Tibial artery (tissue), 4 donors: ENCODE measurements at places on chromosomes 3 and 15.

DNA sequence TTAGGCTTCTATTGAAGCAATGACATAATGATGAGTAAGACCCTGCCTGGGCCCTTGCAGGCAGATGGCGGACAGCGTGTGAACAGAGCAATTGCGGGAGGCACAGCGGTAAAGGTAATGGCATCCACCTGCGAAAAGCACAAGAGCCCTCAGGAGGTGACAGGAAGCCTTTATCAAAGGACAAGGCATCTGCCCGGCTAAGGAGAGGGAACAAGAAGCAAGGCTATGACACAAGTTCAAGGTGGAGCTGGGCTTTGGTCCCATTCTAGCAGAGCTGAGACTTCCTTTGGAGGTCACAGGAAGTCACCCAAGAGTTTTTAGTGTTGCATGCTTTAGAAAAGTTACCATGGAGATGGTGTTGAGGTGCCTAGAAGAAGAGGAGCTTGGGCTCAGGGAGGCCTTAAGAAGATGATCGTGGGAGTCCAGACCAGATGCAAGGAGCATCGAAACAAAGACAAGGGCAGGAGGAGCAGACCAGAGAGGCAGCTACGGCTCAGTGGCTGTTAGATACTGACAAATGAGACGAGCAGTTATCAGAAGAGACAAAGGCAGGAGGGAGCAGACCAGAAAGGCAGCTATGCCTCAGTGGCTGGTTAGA is 34.5 kb downstream of the OSBPL10 start:
- DNase-seq, result no peak

DNA sequence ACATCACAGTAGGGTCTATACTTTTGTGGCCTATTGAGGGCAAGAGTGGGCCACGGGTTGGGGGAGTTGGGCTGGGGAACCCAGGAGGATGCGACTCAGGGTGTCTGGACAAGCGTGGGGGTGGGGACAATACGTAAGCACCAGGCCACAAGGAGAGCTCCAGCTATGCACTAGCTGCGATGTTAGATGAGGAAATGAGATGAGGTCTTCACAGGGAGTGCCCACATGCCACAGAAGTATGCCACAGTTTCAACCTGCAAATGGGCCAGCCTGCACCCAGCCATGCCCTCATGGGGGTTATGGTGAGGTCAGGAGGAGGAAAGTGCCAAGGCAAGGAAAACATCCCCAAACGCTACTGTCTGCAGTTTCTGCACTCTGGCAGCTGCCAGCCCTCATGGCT is 30.5 kb downstream of the CACNA2D2 start:
- no peak for DNase-seq

GRCh38 chr15:59260090-59260489 is 53.4 kb downstream of the LDHAL6B start:
- DNase-seq, result no peak

DNA sequence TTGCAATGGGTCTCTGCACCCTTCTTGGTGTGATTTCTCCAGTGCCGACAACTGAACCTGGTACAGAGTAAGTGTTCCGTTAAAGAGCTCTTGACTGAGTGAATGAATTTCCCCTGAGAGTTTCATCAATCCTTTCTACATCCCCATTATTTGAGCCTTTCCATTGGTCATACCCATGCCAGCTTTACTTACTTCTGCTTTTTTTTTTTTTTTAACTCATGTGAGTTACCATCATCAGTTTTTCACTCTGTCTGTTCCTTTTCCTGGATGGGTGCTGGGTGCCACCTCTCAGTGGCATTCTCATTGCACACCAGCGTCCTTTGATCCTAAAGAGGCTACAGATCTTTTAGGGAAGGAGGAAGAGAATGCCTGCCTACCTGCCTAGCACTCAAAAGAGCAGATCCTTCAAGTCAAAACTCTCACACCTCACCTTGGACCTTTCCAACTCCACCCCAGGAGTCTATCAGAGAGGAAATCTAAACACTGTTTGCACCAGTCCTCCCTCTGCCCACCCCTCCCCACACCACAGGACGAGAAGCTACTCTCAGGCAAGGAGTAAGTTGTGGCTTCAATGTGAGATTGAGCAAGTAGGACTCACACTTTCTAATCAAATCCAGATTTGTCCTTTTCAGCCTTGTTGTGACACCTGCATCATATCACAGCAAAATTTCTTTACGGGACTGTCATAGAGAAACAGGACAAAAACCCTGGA is 13.1 kb upstream of the USP3 start:
- no peak for DNase-seq

DNA sequence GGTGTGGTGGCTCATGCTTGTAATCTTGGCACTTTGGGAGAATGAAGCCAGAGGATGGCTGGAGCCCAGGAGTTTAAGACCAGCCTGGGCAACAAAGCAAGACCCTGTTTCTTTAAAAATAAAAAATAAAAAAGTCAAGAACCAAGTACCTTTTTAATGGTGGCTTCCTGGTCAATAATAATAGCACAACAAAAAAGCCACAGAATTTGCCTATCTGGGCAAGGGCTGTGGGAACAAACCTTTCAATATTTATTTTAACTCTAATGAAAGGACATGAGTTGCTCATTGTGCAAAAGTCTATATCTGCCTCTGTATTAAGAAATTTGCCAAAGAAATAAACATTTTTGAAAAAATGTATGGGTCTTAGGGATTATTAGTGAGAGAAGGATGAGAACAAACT is 2.1 kb downstream of the ZNF609 start:
- no peak for DNase-seq

- DNase-seq, result no peak
These were observed 646.0 kb upstream of the CFAP20DC start for GRCh38 chr3:59695860-59696259.

- DNase-seq, result no peak
These were observed 86.9 kb downstream of the DCLK3 start for GRCh38 chr3:36677331-36678007.

GRCh38 chr15:81097116-81097889 is 36.8 kb upstream of the CFAP161 start:
- no peak for DNase-seq

- no peak for DNase-seq
These were observed 3.2 kb downstream of the KBTBD8 start for GRCh38 chr3:67001086-67001861.

DNA sequence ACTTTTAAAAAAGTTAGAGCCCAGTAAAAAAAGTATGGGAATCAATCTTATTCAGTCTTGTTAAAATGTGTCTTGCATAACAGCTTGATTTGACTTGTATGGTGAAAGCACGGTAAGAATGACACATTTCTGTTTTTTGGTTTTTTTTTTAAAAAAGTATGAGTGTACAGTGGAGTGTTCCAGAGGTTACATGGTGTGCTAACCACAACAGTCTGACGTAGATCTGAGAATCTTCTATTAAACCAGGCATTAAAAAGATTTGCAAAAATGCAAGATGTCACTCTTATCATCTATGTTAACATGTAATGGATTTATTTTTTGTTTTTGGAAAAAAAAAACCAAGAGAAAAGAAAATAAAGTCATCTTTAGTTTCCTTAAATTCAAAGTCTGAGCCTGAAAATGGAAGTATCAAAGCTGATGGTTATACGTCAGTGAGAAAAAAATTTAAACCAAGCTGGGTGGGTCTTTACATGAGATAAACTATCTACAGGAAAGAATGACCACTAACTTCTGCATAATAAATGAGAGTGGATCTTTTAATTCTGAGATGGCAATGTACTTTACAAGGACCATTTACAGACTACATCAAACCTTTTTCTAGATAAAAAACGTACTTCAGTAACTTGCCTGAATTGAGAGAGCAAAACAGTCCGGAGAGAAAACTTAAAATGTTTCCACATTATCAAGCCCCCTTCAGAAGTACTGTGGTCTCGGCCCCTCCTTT is 1.6 kb downstream of the GABPB1 start:
- DNase-seq, result no peak

GRCh38 chr15:48935236-48935635 is 28.5 kb downstream of the SHC4 start:
- no peak for DNase-seq

DNA sequence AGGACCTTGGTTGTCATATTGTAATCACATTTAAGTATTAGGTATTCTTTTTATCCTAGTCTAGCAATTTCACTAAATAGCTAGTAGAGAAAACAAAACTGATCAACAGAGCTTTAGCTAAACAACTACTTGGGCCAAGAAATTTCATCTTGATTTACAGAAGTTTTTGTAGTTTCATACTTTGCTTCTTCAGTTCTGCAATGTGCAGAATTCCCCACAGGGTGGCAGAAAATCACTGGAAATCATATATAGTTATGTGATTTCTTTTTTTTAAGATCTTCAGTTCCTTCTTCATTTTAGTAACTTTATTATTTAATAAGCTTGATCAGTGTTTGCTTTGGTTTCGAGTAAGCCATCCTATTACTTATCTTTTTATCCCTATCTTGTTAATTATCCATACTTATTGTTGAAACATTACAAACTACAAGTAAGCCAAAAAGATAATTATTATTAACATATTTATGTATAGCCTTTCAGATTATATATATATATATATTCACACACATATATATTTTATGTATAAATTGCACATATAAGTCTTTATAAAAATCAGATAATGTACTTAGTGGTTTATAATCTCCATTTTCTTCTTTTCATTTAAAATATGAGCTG is 2.2 kb upstream of the BNIP2 start:
- DNase-seq, result peak; percentile 72

GRCh38 chr3:140753865-140754754 is 76.2 kb downstream of the TRIM42 start:
- no peak for DNase-seq

GRCh38 chr3:44105571-44105970 is 136.1 kb upstream of the TOPAZ1 start:
- DNase-seq, result no peak

- DNase-seq, result no peak
These were observed 132.5 kb downstream of the ARNT2 start for GRCh38 chr15:80536716-80537115.

- DNase-seq, result no peak
These were observed 176.5 kb upstream of the KCNMB2 start for GRCh38 chr3:178359728-178360127.

DNA sequence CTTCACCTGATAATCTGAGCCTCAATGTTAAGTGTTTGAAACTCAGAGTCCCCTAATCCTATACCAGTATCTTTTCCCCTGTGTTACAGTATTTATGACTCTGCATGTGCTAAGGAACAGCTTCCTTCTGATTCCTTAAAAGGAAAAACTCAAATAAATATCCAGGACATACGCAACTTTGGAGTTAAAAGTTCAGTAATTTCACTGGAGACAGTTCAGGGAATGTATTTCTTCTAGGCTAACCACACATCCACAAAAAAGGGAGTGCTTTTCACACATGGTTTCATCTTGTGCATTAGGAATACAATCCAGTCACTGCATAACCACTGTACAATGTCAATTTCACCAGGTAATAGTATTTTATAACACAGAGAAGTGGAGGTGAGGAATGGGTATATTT is 31.0 kb downstream of the PGBD4 start:
- no peak for DNase-seq

- DNase-seq, result no peak
These were observed 8.1 kb downstream of the ISG20 start for GRCh38 chr15:88646951-88647350.

GRCh38 chr3:116033516-116033915 is 410.2 kb downstream of the GAP43 start:
- DNase-seq, result no peak

DNA sequence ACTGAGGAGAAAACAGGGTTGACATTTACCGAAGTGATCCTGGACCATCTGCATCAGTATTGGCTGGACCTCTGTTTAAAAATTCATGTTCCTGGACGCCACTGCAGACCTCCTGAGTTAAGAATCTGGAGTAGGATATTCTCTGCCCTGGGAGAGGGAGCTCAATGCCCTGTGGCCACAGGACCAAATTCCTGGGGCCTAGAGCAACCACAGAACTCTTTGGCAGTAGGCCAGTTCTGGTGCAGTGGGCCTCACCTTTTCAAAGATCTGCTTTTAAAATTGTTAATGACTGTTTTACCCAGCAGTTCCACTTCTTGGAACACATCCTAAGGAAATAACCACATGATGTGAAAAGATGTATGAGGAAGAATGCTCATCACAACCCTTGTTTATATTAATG is 133.3 kb upstream of the ADPGK start:
- DNase-seq, result no peak

DNA sequence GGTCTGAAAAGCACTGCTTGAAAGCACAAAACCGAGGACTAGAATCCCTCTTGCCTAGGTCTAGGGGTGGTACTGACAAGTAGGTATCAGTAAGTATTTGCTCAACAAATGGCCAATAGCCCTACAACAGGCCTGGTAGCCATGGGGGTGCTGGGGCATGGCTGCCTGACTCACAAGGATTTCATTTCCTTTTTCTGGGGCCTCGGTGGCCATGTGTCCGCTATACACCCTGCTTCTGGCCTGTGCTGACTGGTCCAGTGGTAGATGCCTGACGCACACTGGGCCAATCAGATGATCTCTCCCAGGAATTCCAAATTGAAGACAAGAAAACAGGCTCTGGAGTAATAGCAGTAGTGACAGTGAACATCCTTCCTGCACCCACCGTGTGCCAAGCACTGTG is 29.4 kb downstream of the MELTF start:
- no peak for DNase-seq

- DNase-seq, result no peak
These were observed 15.4 kb upstream of the CMC1 start for GRCh38 chr3:28226020-28226419.

DNA sequence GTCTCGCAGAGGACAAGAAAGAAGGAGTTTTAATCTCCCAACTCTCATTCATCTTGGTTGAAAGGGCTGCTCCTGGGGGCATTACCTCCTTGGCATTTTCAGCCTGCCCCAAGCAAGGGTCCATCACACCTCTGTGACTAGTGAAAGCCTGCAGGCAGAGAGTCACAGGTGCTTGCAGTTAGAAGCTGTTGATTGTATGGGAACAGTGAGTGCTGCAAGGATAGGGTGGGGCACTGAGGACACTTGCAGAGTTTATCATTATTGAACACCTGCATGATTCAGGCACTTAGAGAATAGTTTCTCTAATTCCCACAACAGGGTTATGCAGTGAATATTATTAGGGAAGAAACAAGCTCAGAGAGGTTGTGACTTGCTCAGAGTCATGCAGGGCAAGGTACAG is 41.7 kb upstream of the IGF2BP2 start:
- DNase-seq, result no peak

- DNase-seq, result no peak
These were observed 20.8 kb downstream of the CCR1 start for GRCh38 chr3:46187341-46187700.

DNA sequence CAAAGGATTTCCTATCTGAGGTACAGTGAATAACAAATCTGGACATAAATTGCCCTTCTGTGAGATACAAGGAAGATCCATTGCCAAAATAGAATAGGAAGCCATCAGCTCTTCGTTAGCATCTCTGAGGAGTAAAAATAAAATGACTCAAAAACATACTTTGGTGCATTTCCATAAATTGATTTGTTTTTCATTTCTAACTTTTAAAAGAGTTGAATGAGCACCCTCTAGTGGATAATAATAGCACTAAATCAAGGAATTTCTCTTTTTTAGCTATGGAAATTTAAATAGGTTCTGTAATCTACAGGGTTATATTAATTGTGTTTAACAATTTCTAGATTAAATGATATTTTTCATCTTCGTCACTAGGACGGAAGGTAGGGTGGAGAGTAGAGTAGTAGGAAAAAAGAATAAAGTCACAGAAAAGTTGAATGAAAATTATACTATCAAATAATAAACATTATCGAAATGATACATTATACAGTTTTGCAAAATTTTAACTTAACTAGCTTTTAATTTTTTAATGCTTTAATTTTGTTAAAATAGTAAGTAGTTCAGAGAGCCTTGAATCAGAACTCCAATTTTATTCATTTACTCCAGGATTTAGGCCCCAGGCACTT is 6.4 kb downstream of the NSUN3 start:
- DNase-seq, result no peak
